Right atrium auricular region (tissue), 2 donors: ENCODE measurements at places on chromosomes 5 and 9.

DNA sequence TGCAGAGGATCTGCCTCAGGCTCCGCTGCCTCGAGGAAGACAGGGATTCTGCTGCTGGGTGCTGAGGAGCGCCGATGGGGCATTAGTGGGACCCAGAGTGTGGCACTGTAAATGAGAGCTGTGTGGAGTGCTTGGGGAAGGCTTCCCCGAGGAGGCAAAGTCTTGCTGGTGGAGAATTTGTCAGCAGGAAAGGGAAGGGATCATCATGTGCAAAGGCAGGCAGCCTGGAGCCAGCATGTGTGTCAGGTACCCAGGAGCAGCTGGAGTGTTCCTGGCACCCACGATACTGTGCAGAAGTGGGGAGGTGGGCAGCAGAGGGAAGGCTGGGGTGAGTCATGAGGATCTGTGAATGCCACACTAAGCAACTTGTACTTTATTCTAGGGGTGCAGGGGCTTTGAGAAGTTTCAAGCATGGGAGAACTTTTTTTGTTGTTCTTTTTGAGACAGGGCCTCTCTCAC is 12.3 kb downstream of the B4GALT7 start:
- peak; percentile 44 for DNase-seq

GRCh38 chr9:117125531-117125930 is 289.3 kb downstream of the ASTN2 start:
- DNase-seq: no peak

DNA sequence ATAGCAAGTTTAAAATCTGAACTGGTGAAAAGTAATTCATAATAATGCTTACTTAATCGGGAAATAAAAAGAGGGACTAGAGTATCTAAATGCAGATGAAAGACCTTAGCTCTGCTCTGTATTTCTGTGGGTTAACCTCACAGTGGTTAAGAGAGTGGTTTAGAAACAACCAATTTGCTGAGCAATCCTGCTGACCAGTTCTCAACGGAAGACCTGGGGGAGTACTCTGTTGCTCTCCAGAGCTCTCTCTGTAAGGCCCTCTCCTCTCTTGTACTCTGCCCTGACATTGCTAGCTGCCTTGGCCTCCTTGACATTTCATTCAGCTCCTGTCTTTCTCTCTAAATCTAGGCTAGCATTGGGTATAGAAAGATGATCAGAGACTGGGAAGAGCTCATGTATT is 1186.6 kb upstream of the SEMA6A start:
- DNase-seq: no peak

GRCh38 chr9:5608298-5609225 is 20.3 kb upstream of the RIC1 start:
- DNase-seq: no peak

DNA sequence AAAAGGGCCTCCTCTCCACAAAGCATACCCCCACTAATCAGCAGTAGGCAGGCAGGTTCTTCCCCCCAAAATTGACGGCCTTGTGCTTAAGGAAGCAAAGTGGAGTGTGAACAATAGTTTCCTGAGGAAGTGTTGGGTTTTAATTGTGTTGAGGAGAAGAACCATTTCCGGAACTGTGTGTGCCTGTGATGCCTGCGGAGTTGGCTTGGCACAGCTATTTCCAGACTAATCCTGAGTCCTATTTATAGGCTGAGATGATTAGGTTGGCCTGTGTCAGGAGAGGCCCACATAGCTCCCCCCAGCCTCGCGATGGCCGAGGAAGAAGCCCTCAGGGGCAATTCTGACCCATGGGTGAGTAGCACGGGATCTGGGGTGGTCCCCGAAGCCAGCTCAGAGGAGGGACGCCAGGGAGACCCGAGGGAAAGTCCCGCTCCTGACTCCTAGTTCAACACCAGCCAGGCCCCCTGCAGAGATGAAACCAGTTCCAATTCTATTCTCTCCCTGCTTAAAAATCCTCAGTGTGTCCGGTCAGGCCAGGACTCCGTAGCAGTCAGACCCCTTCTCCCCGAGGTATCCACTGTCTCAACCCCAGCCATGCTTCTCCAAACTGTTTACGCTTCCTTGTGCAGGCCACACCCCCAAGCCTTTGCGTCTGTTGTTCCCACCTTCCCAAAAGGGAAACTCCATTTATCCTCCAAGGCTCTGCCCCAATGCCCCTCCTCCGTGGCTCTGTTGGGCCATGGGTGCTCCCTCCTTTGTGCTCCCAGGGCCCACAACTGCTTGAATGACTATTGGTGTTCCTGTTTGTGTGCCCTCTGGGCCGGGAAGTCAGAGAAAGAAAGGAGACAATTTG is 18.1 kb downstream of the GSN start:
- DNase-seq: peak; percentile 93

- DNase-seq: peak; percentile 60
These were observed 194 bp upstream of the RXFP3 start for GRCh38 chr5:33936004-33936380.

DNA sequence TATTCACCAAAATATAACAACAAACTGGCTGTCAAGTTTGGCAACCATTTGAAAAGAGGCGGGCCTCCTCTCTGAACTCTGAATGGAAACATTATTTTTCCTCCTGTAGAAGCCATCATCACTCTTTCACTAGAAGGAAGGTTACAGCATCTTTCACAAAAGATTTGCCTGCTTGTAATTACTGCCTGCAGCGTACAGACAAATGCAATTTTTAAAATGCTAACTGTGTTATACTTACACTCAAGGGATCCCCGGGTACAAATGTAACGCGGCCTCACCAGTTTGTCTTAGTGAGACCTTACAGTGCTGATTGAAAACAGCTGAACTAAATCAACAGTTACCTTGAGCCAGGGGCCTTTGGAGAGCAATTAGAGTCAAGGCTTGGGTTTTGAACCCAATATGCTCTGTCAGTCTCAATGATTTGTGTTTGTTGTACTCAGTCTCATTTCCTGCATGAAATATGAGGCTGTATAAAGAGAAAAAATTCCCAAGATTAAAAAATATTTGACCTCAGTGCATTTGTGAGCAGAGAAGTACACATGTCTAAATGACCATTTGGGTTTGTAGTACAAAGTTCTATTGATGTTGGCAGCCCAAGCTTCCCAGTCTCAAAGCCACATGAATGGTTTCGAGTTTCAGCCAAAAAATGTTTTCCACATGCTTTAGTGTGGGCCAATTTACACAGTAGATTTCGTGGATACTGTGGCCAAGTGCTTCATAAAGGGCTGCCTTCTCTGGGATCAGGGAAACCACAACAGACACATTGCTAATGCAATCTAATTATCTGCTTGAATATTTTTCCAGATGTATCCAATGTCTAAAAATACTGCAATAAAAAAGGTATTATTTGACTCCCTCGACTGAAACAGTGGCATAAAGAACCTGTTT is 500.0 kb downstream of the SPATA31D1 start:
- DNase-seq: no peak

DNA sequence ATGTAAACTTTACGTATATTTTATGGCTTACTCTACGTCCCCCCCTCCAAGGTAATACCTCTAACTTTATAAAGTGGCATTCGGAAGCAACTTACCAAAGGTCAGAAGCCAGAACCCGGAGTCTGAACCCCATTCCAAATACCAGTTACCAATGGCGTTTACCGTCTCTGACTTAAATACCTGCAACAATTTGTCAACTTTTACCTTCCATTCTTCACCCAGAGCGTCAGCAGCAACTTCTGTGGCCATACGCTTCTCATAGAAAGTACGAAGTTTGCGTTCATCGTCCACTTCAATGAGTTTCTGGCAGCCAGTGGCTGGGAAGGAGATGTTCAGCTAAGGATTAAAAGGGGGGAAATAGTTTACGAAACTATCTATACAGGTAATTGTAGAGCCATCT is 753 bp downstream of the RPS6 start:
- no peak for DNase-seq

DNA sequence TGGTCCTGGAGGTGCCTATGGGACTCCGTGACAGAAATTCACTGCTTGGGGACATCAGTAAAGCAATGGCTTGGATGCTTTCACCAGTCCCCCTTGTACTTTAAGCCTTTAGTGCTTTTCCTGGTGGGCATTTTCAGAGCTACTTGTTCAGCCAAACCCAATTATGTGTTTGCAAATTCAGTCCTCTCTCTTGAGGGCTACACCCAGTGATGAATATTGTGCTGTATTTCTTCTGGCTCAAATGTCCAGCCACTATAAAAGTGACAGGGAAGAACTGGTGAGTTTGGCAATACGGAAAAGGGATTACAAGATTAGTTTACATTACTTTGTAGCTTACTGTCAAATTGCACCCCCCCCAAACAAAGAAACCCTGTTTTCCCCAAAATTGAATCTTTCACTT is 4.5 kb downstream of the THBS4 start:
- DNase-seq: no peak
